ENCODE measurements at places on chromosomes 16 and 17.

GRCh38 chr16:17155485-17155884 lies 315.3 kb downstream of the XYLT1 start:
- DNase-seq, result no peak

GRCh38 chr17:13749891-13750235 lies 148.1 kb upstream of the HS3ST3A1 start:
- no peak for DNase-seq

- peak; percentile 78 for DNase-seq
Observed at GRCh38 chr17:64020056-64020766, at the start of gene ICAM2. Gene ICAM2, minus strand, starts transcription at chr17:64020633. Its CDS starts 13,942 bp downstream, at chr17:64006691.

- no peak for DNase-seq
Observed at GRCh38 chr17:17970699-17971430, 1.3 kb downstream of the TOM1L2 start.

Measured in NCI-H774 (cell line).